ENCODE measurements at places on chromosomes 12 and 14.

DNA sequence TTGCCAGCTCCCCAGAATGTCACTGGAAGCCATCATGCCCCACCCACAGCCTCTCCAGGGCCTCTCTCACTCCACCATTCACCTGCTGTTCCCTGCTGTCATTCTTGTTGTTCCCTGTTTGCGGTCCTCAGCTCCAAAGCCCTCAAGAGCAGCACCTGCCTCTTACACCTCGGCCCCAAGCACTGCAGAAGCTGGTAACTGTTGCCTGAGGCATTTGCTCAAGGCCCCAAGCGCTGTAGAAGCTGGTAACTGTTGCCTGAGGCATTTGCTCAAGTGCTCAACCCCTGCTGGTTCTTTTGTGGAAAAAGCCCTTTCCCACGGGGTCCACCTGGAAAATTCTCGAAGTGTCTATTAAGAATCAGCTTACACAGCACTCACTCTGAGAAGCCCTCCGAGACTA, 78.0 kb downstream of the ARL6IP4 start:
- no peak for DNase-seq

GRCh38 chr14:94173471-94173884, 644 bp upstream of the PPP4R4 start:
- DNase-seq: no peak

GRCh38 chr12:115964214-115964613, 313.3 kb downstream of the MED13L start:
- DNase-seq: no peak

DNA sequence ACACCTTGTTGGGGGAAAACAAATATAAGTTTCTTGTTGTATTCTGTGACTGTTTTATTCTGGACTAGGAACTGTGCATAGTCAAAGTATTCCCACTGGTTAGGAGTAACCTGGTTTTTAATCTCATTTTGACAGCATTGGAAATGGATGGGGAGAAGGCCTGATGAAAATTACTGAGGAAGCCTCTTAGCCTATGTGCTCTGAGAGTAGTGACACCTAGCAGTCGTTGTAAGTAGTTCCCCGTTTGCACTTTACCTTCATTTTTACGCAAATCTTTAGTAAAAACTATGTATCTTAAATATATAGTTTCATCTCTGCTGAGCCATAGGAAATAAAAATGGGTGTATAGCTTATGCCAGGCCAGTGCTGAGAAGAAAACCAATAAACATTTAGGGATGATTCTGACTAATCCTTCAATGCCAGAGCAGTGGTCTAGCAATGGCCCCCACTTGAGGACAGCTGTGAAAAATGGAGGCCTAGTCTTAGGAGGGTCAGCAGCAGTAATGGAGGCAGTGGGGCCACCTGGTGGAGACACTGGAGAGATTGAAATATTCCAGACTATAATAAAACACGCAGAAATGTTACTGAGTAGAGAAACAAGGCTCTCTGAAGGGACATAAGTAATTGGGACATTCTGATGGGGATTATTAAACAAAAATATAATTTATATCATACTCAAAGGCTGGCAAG, 133.2 kb upstream of the NOVA1 start:
- DNase-seq: no peak

- DNase-seq: no peak
Measured at GRCh38 chr12:16523284-16523950, 82.5 kb downstream of the LMO3 start.

DNA sequence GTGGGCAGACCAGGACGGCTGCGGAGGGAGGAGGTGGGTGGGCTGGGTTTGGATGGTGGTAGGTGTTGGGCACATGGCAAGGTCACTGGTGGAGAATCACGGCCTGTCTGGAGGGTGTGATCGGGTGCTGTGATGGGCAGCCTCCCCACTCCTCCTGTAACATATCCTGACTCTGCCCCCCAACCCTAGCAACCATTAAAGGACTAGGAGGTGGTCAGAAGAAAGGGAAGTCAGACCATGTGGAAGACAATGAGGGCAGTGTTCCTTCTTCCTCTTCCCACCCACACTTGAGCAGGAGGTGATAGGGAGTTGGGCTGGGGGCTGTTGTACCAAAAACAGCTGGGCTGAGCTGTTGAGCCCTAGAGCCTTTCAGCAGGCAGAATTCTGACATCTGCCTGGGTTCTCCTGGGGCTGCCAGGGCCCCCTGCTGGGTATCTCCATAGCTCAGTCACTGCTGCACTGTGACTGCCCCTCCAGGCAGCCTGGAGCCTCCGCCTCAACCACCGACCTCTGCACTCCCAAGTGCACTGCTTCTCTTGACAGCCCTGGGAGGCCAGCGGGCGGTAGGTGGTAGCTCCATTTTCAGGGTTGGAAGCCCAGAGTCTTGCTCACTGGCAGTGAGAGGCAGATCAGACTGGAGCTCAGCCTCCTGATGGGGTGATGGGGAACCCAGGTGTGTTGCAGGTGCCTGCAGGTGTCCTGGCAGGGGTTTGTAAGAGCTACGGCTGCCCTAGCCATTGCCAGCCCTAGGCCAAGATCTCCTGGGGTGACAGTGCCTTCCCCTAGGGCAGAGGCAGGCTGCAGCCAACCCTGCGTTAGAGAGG, 15.4 kb downstream of the VASH1 start:
- no peak for DNase-seq

DNA sequence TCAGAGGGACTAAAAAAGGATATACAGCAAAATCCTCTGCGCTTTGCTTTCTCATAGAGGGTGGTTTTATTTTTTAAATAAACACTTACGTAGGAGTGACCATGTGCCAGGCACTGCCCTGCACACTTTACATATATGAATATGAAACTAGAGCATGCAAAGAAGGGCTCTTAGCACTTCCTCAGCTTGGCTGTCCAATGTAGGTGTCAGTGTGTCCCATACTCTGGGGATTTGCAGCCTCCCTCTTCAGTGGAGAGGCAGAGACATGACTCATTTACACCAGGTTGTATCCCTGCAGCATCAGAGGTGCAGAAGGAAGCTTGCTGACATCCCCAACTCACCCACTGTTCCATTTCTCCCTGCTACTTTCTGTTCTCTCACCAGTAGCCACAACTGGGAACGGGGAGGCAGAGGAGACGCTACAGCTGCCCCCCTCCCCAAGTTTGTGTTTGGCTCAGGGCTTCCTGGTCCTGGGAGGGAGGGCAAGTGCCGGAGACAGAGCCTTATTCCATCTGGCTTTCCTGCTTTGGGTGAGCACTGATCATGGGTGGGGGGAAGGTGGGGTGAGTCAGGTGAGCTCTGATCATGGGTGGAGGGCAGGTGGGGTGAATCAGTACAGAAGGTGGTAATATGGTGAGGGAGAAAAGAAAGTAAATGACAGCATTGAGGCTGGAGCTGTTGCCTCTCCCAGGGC, 4.9 kb upstream of the KRT5 start:
- no peak for DNase-seq
